ENCODE measurements at places on chromosomes 7 and 10.
A peak's percentile ranks its signal among the peaks of the same experiment; 100 is the strongest.

DNA sequence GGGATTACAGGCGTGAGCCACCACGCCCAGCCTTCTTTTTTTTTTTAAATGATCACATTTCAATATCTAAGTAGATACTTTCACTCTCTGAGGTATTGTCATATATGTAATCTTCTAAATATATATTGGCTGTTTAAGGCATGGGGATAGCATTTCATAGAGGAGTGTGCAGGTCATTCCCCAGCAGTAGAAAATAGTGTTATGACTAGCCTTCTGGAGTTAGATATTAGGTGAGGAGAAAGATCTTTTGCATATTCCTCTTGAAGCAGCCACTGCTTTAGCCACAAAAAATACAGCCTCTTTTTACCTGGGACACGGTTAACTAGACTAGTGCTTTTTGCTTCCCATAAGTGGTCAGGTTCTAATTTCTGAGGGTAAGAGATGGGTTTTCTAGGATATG is 28.9 kb downstream of the ADD3 start:
- no peak for DNase-seq

DNA sequence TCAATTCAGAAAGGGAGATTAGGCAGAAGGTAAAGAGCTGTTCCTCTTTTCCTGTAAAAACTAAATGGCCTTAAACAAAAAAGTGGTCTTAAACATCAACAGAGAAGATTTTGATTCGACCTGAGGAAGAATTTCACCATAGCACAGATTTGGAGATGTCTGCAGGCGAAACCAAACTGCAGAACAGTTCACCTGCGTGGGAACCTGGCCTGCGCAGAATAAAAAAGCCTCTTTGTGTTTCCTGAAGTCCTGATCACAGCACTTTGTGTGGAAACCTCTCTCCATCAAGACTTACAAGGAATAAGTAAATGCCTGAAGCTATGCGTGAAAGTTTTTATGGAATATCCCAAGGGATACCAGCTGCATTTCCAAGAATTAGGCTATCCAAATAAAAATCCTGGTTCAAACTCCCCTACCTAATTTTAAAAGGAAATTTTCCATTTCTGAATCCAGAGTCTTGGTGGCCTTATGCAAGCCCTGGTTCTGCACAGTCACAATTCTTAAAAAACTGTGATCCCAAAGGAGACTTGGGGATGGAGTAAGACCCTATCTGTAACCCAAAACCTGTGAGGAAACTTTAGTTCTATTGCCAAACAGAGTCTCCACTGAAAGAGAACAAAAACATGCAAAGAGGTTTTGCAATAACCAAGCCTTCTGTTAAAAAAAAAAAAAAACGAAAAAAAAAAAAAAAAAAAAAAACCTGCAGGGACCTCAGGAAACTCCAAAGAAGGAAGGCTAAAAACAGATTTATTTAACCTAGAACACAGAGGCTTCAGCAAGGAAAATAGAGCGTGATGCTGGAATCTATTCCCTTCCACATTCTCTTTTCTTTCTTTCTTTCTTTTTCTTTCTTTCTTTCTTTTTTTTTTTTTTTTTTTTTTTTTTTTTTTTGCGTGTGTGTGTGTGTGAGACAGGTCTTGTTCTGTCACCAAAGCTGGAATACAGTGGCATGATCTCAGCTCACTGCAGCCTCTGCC is 10.4 kb downstream of the CALML3 start:
- peak; percentile 66 for DNase-seq

GRCh38 chr7:103119791-103120291 is 29.1 kb downstream of the NAPEPLD start:
- DNase-seq, result no peak

DNA sequence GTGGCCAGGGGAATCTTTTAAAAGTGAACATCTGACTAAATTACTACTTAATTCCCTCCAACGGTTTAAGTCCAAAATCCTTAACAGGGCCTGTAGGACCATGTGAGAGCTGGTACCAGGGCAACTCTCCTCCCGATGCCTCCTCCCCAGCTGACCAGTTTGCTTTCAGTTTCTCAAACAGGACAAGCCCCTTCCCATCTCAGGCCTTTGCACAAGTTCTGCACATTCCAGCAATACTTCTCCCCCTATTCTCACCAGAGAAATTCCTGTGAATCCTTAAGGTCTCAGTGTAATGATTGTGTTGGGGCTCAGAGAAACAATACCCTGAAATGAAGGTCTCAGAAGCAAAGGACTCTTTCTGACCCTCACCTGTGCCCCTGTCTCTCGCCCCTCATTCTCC is 8.0 kb upstream of the CALHM1 start:
- no peak for DNase-seq

DNA sequence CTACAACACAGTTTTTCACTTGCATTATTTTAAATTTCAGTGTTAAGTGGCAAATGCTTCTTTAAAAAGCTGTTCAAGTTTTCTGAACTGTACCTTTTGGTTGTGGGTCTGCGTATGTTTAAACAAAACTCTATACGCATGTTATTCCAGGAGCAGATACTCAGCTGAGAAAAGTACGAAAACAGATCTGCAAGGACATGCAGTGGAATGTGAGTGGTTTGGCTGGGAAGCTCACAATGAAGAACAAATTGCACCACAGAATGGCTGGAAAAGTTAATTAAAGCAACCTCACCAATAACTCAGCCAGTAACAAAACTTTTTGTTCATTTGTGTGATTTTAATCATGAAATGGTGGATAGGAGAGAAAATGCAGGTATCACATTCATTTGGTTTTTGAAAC is 17.6 kb downstream of the GLI3 start:
- DNase-seq, result no peak

DNA sequence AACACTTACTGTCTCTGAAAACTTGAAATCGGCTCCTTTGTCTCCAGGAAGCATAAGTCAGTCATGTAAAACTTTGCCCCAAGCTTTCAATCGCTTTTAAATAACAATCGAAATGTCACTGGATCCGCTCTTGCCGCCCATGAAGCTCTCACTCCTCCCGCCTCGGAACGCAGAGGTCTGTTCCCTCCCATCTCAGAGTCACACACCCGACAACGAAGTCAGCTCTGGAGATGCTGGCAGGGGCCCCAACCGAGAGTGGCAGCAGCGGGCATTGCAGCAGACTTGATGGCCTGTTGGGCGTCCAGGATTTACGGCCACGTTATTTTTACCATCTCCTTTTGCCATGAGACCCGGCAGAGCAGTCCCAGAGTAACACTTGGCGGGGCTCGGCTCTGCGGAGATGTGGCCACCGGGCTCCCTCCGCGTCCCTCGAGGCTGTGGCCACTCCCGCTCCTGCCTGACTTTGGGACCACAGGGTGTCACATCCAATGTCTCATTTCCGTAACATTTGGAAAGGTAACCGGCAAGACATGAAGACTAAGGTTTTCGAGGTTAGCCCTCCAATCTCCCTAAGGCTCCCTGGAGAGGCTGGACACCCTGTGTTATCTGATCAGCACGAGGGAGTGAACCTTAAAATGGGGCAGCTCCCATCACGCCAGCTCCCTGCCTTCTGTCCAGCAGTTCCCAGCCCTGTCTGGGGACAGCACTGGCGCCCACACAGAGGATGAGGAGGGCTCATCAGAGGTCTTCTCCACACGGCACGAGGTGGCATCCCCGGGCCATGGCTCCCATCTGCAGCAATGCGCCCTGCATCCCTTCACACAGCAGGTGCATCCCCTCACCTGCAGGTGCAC is 62.8 kb upstream of the ADGRA1 start:
- no peak for DNase-seq

DNA sequence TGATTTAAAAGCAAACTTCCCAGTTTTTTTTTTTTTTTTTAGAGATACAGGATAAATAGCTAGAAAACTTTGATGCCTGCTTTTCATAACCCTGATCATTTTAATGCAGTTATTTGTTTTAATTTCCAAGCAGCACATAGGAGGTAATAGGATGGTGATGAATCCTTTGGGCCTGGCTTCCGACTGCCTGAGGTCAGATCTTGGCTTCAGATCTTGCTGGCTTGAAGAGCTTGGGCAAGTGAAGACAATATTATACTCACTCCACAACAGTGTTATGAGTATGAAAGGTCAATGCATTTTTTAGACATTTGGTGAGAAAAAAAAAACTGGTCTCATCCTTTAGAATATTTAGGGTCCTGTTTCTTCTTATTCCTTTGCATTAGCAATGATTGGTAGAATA is 124.8 kb upstream of the PRKCQ start:
- DNase-seq, result no peak

- no peak for DNase-seq
These were observed 832 bp upstream of the TIAL1 start for GRCh38 chr10:119597405-119598186.

GRCh38 chr10:474946-475345 is 214.5 kb downstream of the DIP2C start:
- no peak for DNase-seq

GRCh38 chr10:124255556-124255955 is 162.2 kb upstream of the CHST15 start:
- no peak for DNase-seq

DNA sequence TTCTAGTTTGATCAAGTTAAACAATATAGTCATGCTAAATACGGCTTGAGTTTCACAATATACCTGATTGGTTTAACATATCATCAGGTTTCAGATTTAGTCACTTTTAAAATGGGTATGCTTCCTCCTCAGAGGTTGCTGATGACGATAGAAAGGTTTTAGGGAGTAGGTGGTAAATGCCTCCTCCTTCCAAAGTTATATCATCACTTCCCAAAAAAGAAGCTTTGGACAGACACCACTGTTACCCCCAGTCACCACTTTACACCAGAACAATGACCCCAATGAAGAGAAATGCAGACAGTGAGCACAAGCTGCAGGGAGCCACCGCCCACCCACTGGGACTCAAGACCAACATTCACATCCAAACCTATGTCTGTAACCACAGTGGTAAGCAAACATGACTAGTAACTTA is 244.6 kb downstream of the SORCS1 start:
- DNase-seq, result no peak

DNA sequence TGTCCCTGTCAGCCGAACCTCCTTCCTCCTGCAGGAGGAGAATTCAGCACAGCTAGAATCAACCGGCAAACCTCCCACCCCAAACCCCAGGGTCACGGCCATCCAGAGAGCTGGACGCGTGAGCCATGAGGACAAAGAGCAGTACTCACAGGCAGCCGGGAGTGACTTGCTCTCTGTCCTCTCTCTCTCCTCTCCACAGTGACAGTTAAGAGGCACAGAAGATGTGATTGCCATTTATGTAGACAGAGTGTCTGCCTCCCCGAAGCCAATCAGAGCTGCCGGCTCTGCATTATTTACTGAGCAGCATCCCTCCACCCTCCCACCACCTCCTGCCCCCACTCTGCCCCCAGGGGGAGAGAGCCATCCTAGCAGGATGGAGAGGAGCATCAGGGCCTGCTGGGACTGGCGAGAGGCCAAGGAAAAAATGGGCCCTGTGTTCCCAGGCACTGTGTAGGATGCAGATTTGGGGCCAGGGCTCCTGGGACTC is 4.3 kb downstream of the DDC start:
- DNase-seq, result no peak
